ENCODE measurements at places on chromosomes 5 and 9.

DNA sequence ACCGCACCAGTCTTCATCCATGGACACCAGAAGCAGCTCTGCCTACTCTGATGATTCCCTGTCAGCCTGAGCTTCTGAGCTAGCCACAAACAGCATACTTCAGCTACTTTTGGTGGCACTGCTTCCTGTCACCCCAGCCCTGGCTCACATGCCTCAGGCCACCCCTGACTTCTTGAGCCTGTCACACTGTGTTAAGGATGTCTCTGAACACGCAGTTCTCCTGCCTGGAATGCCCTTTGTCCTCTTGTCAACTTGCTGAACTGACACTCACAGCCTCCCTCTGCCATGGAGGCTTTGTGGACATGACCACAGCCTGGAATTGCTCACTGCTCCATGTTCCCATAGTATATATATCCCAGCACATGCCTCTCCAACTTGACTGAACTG is 7.2 kb downstream of the MACROH2A1 start:
- no peak for DNase-seq

DNA sequence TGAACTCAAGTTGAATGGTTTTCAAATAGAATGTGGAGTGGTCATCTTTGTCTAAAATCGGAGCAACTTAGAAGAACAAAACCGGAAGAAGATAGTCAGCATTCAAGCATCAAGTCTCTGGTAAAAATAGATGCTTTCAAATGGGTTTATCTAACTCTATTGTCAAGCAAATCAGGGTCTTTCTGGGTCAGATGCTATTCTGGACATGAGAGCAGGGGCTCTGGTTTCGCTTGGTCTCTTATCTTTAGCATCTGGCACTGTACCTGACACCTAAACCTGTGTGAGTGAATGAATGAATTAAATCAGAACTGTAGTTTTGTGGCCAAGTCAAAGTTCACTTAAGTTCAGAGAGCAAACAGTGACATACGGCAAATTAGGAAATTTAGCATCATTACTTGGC is 173.5 kb downstream of the SLIT3 start:
- no peak for DNase-seq

DNA sequence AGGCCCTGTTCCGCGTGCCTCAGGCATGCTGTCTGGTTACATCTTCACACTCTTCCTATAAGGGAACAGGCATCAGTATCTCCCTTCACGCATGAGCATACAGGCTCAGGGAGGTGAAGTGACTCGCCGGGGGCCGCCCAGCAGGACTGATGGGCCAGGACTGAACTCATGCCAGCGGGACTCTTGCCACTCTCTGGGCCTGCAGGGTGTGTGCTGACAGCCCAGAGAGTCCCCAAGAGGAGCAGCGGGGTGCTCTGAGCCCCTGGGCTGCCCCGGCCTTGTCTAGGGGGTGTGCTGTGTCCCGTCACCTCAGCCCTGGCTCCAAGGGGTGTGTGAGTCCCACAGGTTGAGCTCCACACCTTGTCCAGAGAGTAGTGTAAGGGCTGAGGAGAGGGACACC is 9.9 kb downstream of the KCNT1 start:
- no peak for DNase-seq

GRCh38 chr5:57488215-57488955 is 5.8 kb upstream of the ACTBL2 start:
- peak; percentile 41 for DNase-seq

DNA sequence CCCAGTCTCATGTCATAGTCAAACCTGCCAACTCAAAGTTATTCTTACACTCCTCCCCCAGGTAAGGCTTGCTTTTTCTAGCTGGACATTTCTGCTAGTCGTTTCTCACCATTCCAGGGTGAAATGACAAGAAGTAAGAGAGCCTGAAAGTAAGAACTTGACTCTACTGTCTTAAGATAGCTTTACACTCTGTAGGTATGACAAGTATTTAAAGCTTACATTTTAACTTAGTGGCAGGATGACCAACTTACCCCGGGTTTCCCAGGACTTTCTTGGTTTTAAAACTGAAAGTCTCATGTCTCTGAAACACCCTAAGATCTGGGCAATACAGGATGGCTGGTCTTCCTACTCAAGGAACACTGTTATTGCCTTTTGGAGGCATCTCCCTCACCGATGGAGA is 67.5 kb upstream of the PIK3R1 start:
- DNase-seq, result no peak

GRCh38 chr5:123864578-123864977 is 352.6 kb downstream of the CSNK1G3 start:
- DNase-seq, result no peak

DNA sequence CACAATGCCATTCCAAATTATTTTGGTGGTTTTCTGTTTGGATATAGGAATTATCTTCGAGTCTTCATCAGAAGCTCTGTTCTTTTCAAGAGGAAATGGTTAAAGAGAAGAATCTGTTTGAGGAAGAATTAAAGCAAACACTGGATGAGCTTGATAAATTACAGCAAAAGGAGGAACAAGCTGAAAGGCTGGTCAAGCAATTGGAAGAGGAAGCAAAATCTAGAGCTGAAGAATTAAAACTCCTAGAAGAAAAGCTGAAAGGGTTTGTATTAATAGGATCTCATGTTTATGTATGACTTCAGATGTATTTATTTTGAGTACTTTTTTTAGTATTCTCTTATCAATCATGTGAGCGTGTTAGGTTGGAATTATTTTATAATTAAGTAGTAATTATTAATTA is 15.0 kb downstream of the HMMR start:
- no peak for DNase-seq

GRCh38 chr9:120394058-120394669 is 185.8 kb downstream of the CDK5RAP2 start:
- peak; percentile 94 for DNase-seq

- DNase-seq, result peak; percentile 65
These were observed 586.0 kb downstream of the EBF1 start for GRCh38 chr5:158513490-158514318.

- DNase-seq, result no peak
These were observed 108.3 kb downstream of the CETN3 start for GRCh38 chr5:90301248-90301647.

DNA sequence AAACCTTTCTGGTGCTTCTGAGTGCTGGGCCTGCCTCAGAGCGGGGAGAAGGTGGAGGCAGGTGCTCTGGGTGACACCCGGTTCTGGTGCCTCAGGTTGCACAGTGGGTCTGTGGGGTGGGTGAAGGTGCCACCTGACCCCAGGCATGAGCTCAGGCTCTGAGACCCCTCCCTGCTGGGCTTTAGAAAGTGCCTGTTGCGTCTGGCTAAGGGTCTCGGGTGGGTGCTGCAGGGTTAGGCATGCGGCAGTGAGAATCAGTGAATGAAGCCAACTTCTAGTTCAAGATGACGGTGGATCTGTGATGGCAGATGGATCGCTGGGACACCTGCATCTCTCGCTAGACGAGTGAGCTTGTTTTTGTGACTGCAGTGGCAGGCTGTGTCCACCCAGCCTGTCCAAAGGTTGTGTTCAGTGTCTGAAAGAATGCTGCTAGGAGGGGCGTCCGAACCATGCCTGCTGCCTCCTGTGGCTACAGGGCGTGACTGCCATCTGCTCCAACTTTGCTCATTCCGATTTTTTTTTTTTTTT is 5.0 kb downstream of the SQSTM1 start:
- no peak for DNase-seq

DNA sequence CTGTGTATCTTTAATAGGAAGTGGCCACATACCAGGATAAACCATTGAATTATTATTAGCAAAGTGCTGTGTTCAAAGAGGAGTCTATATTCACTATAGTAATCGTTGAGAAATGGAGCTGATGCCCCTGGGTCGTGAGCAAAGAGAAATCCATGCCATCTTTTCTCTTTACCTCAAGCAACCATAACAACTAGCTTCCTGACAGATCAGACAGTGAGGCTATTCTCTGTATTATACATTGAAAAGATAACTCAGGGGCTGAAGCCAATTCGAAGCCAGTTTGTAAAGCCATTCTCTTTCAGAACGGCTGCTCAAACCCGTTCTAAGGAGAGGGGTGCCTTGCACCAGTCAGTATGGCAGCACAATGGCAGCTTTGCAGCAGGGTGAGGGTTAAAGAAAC is 680.6 kb downstream of the SEMA5A start:
- DNase-seq, result no peak

- DNase-seq, result peak; percentile 41
These were observed 56.9 kb upstream of the IL7R start for GRCh38 chr5:35799753-35800152.

GRCh38 chr5:56070851-56071465 is 76.2 kb upstream of the IL6ST start:
- DNase-seq, result no peak

GRCh38 chr9:104841601-104842141 is 77.7 kb downstream of the NIPSNAP3B start:
- no peak for DNase-seq

- DNase-seq, result no peak
These were observed 70.8 kb upstream of the VCAN start for GRCh38 chr5:83400701-83401100.

- peak; percentile 68 for DNase-seq
These were observed 8.2 kb downstream of the IL9 start for GRCh38 chr5:135887447-135887864.

GRCh38 chr5:20224046-20224445 is 236.0 kb upstream of the CDH18 start:
- peak; percentile 5 for DNase-seq

GRCh38 chr5:180803181-180804128 is 849 bp upstream of the MGAT1 start:
- DNase-seq, result no peak

DNA sequence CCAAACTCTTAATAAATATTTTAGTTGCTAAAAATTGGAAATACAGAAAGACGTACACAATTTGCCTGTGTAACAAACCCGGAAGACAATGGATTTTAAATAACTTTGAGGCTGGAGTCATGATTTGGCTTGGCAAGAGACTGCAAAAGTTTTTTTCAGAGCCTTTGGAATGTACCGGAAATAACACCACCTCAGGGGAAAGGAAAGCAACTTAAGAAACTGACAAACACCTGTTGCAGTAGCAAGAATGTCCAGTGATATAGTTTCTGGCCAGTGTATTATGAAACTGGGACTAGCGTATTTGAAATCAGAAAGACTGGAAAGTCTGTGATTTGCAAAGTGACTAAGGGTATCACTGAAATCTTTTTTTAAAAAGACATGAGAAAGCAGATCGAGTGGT is 842 bp downstream of the MUSK start:
- DNase-seq, result no peak

DNA sequence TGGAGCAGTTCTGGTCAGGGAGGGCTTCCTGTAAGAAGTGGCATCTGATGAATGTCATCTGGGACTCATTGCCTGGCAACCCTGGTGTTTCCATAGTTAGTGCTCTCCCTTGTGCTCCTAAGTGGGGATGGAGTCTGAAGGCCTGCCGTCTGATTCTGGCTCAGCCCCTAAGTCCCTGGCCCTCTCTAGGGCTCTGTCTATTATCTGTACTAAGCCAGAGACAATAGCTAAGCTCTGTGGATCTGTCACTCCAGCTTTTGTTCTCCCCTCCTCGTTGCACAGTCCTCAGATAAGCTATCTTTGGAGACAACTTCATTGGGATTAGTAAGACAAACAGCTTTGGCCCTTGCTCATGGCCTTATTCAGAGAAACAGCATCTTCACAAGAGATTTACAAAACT is 30.6 kb upstream of the TTC1 start:
- DNase-seq, result no peak

DNA sequence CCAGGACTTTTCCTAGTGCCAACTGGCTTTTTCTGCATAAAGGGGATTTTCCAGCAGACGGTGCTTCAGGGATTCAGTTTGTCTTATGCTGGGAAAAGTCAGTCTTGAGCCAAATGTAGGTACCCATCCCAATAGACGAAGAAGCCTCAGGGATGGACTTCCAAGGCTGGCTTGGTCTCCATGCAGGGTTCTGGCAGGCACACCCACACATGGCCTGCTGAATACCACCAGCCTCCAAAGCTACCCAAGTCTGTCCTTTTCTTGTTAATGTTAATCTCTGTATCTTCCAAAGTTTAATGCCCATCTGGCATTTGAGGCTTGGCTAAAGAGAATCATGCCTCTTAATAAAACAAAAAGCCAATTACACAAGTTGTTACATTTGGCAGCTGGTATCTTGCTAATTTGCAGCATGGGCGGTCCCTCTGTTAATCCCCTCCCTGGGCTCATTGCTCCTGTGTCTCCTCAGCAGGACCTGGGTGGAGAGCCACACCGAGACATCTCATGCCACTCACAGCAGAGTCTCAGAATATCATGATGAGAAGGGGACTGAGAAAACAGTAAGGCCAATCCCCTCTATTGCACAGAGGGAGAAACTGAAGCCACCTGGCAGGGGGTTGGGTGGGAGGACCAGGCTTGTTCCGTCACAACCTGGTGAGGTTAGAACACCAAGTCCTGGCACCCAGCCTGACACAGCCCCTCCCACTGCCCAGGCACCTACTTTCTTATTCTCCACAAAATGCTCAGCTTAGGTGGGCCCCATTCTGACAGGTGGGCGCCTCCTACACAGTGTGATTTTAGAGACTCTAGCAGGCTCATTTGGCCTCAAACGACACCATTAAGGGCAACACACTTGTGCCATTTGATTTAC is 243.2 kb downstream of the FSTL4 start:
- no peak for DNase-seq

DNA sequence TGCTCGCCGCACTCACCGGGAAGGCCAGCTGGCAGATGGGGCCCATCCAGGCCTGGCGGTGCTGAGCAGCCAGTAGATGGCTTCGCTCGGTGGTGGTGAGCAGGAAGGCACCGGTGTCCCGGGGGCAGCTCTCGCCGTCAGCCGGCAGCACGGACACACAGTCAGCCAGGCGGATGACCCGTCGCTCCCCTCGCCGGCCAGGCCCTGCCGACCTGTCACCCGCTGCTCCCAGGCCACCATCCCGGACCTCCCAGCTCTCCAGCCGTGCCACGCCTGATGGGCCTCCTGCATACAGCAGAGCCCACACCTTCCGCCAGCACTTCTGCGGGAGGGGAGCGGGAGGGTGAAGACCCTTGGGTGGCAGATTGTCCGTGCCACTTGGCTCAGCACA is 1.4 kb downstream of the DOK3 start:
- no peak for DNase-seq

DNA sequence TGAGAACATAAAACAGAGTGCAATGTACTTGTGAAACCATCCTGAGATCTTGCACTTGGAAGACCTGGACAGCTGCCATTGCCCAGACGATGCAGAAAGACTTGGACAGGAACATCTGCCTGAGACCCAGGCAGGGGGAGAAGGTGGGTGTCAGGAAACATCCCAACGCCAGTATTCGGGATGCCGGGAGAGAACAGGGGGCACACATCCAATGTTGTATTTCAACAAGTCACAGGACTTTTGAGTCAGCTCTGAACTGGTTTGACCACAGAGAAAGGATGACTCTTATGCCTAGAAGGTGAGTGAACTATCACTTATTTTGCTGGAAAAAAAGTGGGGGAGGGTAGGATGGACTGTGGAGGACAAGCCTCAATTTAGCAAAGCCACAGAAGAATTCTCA is 124.6 kb downstream of the ROR2 start:
- DNase-seq, result peak; percentile 62

GRCh38 chr9:123964761-123965160 is 34.8 kb upstream of the DENND1A start:
- no peak for DNase-seq

- no peak for DNase-seq
These were observed 973 bp downstream of the PLPPR1 start for GRCh38 chr9:101029315-101030085.

GRCh38 chr5:133323494-133324457 is 272.0 kb downstream of the HSPA4 start:
- DNase-seq, result no peak
